ENCODE measurements at places on chromosomes 6 and 20. TPM values are rescaled to one million over a fixed set of nuclear protein-coding genes. Genes with fewer than 3 reads are reported as not detected.

TP53TG5 gene
- total RNA-seq: not detected

CGA gene
- total RNA-seq: not detected

MYMX gene
- 1.1 TPM for total RNA-seq

SAMD3 gene
- total RNA-seq: 3.5 TPM

FOXC1 gene
- total RNA-seq: 58.5 TPM

- no peak overlapping the region for H3K27ac ChIP-seq
- DNase-seq: no peak
- H3K4me1 ChIP-seq: no peaks in the 10 kb centered on the region
- H3K4me3 ChIP-seq: no peak overlapping the region
- H3K36me3 ChIP-seq: no peaks in the 10 kb centered on the region
These were observed 115.6 kb upstream of the SIRPA start for GRCh38 chr20:1779567-1779966.

- DNase-seq: no peak
- no peak overlapping the region for H3K27ac ChIP-seq
- H3K27me3 ChIP-seq: no peaks in the 10 kb centered on the region
These were observed 17.1 kb upstream of the CALHM6 start for GRCh38 chr6:116444092-116444491.

GRCh38 chr20:24782301-24782700 is 166.8 kb upstream of the CST7 start:
- H3K4me1 ChIP-seq: peaks cover 7% of the 10 kb centered on the region
- no peaks in the 10 kb centered on the region for H3K27me3 ChIP-seq
- no peak for DNase-seq
- H3K36me3 ChIP-seq: no peaks in the 10 kb centered on the region

GRCh38 chr6:110800839-110801196 is 14.5 kb downstream of the CDK19 start:
- no peaks in the 10 kb centered on the region for H3K27me3 ChIP-seq
- no peaks in the 10 kb centered on the region for H3K36me3 ChIP-seq

DNA sequence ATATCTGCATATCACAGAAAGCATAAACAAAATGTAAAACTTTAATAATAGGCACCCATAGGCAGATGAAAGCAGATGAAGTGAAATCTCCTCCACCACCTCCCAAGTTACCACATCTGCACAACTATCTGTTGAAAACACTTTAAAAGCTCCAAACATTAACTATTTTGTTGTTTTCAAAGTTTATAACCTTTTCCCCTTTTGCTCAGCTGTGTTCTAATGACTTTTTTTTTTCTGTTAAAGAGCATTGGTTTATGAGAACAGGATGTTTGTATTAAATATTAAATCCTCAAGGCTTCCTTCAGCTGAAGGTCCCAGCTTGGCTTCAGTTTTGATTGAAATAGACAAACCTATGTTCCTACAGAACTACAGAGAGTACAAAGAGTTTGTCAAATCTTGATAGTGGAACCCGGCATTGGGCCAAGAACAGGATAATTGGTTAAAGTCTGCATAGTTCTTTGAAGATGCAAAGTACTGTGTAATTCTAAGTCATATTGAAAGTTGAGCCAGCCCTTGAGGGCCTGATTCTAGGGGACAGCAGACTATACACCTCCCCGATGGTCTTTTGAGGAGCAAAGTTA is 255.1 kb upstream of the JAG1 start:
- H3K36me3 ChIP-seq: no peaks in the 10 kb centered on the region
- no peaks in the 10 kb centered on the region for H3K27me3 ChIP-seq
- DNase-seq: no peak
- H3K4me3 ChIP-seq: no peak overlapping the region
- H3K4me1 ChIP-seq: peaks cover 3% of the 10 kb centered on the region

DNA sequence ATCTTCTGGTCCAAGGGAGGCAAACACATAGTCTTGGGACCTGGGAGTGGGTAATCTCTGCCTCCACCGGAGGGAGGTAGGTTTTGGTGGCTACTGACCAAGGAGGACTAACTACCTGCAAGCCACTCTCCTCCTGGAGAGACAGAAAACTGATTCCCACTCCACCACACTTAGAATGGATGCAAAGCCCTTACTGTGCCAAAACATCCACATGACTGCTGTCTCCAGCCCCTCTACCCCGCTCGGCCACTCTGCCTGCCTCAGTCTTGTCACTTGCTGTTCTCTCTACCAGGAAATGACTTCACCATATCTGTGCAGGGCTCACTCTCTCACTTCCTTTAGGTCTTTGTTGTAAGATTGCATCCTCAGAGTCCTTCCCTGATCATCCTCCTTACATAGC is 129.5 kb upstream of the ARG1 start:
- DNase-seq: no peak
- H3K27ac ChIP-seq: no peak overlapping the region
- no peaks in the 10 kb centered on the region for H3K27me3 ChIP-seq
- no peaks in the 10 kb centered on the region for H3K4me1 ChIP-seq
- H3K4me3 ChIP-seq: no peak overlapping the region

DNA sequence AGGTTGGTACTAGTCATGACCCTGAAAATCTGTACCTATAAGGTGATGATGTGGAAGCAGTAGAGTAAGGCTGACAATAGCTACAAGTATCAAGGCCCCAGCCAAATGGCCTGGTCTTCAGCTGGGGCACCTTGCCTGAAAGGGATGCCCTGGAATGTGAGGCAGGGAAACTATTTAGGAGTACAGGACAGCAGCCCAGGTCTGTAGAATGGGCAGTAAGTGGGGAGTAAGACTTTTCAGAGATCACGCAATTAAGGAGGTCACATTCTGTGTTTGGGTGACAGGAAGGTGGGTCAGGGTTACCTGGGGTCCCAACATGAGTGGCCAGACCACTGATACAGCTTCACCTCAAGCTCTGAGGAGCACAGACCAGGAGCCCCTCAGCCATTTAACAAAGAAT is 9.4 kb downstream of the SLC35F1 start:
- no peak overlapping the region for H3K4me3 ChIP-seq
- H3K4me1 ChIP-seq: no peaks in the 10 kb centered on the region
- H3K36me3 ChIP-seq: no peaks in the 10 kb centered on the region
- no peak for DNase-seq
- H3K27me3 ChIP-seq: no peaks in the 10 kb centered on the region

GRCh38 chr6:36599791-36600209 is 5.6 kb downstream of the SRSF3 start:
- H3K27me3 ChIP-seq: no peaks in the 10 kb centered on the region
- DNase-seq: no peak
- peak overlapping the region; percentile 18 for H3K27ac ChIP-seq
- peaks cover 15% of the 10 kb centered on the region for H3K4me1 ChIP-seq

GRCh38 chr20:23212011-23212410 is 125.9 kb upstream of the CD93 start:
- no peak overlapping the region for H3K27ac ChIP-seq
- H3K27me3 ChIP-seq: no peaks in the 10 kb centered on the region

GRCh38 chr6:161031721-161032495 is 40.3 kb downstream of the MAP3K4 start:
- DNase-seq: no peak
- H3K27me3 ChIP-seq: no peaks in the 10 kb centered on the region
- no peaks in the 10 kb centered on the region for H3K4me1 ChIP-seq

DNA sequence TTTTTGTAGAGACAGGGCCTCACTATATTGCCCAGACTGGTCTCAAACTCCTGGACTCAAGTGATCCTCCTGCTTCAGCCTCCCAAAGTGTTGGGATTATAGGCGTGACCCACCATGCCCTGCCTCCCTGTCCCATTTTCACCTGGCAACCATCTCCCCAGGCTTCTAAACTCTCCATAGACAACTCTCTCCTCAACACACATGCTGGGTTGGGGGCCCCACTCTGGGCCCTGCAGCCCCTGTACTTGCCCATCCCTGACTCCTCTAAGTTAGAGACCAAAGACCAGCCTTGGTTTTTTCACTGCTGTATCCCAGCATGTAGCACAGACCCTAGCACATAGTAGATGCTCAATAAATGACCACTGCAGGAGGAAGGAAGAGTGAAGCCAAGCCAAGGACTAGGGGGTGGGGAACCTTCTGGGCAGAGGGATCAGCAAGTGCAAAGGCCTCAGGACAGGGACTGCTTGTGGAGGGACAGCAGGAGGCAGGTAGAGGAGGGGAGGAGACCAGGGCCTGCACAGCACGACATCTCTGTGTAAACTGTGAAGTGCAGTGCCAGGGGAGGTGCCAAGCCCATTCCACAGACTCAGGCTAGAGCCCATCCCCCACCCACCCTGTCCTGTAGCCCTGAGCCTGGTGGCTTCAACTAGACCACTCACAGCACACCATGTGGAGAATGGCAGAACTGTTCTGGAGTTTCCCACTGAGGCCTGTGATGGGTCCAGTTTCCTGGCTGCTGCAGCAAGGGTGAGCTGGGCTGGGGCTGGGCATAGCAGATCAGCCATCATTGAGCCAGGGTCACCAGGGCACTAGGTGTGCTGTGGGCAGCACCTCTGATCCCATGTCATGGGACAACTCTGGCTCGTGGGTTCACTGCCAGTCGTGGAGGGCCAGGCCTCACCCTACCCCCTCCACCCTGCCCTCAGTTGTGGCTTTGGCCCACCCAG is 3.4 kb upstream of the SRC start:
- no peak overlapping the region for H3K4me3 ChIP-seq
- DNase-seq: no peak
- peaks cover 17% of the 10 kb centered on the region for H3K4me1 ChIP-seq
- H3K27ac ChIP-seq: no peak overlapping the region

DNA sequence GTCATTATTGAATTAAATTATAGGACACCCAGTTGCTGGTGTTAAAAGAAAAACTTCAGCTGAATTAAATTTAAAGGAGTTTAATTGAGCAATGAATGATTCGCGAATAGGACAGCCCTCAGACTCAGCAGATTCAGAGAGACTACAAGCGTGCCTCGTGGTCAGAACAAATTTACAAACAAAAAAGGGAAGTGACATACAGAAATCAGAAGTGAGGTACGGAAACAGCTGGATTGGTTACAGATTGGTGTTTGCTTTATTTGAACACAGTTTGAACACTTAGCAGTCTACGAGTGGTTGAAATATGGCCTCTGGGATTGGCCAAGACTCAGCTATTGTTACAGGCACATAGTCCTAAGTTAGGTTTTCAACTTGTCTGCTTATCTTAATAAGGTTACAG is 25.8 kb upstream of the TNFRSF21 start:
- H3K4me1 ChIP-seq: no peaks in the 10 kb centered on the region
- no peaks in the 10 kb centered on the region for H3K27me3 ChIP-seq
- H3K36me3 ChIP-seq: no peaks in the 10 kb centered on the region
- no peak overlapping the region for H3K27ac ChIP-seq
- DNase-seq: no peak
- no peak overlapping the region for H3K4me3 ChIP-seq

- DNase-seq: no peak
- no peaks in the 10 kb centered on the region for H3K36me3 ChIP-seq
- H3K27me3 ChIP-seq: no peaks in the 10 kb centered on the region
- H3K4me3 ChIP-seq: no peak overlapping the region
- peaks cover 11% of the 10 kb centered on the region for H3K4me1 ChIP-seq
- no peak overlapping the region for H3K27ac ChIP-seq
These were observed 9.4 kb downstream of the TLDC2 start for GRCh38 chr20:36885356-36885755.

DNA sequence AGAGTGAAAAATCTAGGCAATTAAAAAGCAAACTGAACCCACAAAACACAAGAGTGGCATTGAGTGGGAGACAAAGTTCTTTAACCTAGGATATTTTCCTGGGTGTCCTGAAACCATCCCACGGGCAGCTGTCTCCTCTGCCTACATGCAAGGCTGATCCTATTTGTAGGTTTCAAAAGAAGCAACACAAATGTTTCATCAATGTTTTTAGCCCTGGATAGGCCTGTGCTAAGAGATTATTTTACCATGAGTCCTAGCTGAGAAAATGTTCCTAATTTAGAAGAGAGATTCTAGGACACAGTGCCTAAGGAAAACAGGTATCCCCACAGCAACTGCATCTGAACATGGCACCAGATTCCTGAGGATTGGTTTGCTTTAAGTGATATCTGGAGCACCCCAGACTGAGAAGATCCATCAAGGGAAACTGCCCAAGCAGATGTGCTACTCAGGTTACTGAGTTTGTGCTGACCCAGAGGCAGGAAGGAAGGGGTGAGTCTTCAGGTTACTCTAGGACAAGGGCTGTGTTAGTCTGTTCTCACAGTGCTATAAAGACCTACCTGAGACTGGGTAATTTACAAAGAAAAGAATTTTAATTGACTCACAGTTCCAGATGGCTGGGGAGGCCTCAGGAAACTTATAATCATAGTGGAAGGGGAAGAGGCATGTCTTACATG is 111.6 kb upstream of the UST start:
- no peak for DNase-seq
- H3K4me3 ChIP-seq: no peak overlapping the region
- no peaks in the 10 kb centered on the region for H3K4me1 ChIP-seq
- H3K36me3 ChIP-seq: no peaks in the 10 kb centered on the region
- H3K27me3 ChIP-seq: no peaks in the 10 kb centered on the region

DNA sequence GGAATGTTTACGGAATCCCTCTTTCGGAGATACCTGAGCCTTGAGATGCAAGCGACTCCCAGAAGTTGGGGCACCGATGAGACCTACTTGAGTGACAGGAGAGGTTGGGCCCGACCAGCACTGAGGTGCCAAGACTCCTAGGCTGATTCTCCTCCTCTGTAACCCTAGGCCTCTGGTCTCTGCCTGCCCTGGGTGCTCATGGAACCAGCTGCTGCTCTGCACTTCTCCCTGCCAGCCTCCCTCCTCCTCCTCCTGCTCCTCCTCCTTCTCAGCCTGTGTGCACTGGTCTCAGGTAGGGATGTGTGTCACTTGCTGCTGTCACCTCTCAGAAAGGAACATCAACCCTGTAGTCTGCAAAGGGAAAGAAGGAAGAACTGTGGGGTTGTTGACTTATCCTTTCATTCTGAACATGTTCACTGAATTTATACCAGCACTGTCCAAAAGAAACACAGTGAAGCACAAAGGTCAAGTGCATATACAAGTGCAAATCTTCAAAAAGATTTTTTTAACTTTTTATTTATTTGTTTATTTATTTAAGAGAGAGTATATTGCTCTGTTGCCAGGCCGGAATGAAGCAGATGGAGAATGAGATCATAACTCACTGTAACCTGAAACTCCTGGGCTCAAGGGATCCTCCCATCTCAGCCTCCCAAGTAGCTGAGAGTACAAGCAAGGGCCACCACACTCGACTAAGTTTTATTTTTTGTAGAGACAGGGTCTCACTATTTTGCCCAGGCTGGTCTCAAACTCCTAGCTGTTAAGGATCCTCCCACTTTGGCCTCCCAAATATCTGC is 913 bp downstream of the BTN2A2 start:
- no peaks in the 10 kb centered on the region for H3K36me3 ChIP-seq
- no peaks in the 10 kb centered on the region for H3K27me3 ChIP-seq
- DNase-seq: peak; percentile 79
- H3K4me3 ChIP-seq: peak overlapping the region; percentile 93
- H3K4me1 ChIP-seq: no peaks in the 10 kb centered on the region

GRCh38 chr20:17439616-17440296 is 91.4 kb downstream of the BFSP1 start:
- no peak for DNase-seq
- H3K27me3 ChIP-seq: no peaks in the 10 kb centered on the region
- H3K36me3 ChIP-seq: no peaks in the 10 kb centered on the region
- no peaks in the 10 kb centered on the region for H3K4me1 ChIP-seq
- H3K27ac ChIP-seq: no peak overlapping the region

- no peak overlapping the region for H3K4me3 ChIP-seq
- H3K27me3 ChIP-seq: no peaks in the 10 kb centered on the region
- H3K36me3 ChIP-seq: no peaks in the 10 kb centered on the region
- H3K27ac ChIP-seq: peak overlapping the region; percentile 32
- H3K4me1 ChIP-seq: peaks cover 7% of the 10 kb centered on the region
These were observed 21.3 kb downstream of the TNXB start for GRCh38 chr6:32087574-32088486.

All from kidney (tissue), 22 donors.